ENCODE measurements at places on chromosomes 6 and 20.

DNA sequence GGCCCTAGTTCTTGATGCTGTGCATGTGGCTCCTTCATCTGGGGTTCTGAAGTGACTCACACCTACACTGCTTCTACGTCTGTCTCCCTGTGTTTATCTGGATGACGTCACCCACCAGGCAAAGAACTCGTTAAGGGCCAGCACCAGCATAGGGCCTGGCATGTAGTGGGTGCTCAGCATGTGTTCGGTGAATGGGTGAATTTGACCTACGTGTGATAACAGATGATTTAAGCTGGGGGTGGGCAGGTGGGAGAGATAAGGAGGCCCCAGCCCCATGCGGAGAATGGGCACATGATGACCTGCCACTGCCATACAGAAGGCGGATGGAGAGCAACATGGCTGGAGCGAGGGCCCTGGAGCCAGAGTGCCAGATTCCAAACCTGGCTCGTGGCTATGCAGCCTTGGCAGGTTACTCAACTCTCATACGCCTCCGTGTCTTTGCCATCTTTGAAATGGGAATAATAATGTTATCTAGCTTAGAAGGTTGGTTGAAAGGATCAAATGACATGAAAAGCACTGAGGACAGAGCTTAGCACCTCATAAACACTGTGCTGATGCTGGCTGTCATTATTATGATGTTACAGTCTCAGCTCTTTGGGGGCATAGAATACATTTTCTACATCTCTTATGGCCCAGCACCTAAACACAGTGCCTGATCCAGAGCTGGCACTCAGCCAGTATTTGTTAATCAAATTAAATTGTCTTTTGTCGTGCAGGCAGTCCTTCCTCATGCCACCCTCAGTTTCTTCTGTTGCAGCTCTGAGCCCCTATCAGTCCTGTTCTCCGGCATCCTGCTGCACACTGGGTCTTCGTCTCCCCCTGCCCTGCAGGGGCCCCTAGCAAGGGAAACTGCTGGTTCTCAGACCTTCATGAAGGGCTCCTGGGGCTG lies 39.6 kb downstream of the VEGFA start:
- DNase-seq, result no peak

DNA sequence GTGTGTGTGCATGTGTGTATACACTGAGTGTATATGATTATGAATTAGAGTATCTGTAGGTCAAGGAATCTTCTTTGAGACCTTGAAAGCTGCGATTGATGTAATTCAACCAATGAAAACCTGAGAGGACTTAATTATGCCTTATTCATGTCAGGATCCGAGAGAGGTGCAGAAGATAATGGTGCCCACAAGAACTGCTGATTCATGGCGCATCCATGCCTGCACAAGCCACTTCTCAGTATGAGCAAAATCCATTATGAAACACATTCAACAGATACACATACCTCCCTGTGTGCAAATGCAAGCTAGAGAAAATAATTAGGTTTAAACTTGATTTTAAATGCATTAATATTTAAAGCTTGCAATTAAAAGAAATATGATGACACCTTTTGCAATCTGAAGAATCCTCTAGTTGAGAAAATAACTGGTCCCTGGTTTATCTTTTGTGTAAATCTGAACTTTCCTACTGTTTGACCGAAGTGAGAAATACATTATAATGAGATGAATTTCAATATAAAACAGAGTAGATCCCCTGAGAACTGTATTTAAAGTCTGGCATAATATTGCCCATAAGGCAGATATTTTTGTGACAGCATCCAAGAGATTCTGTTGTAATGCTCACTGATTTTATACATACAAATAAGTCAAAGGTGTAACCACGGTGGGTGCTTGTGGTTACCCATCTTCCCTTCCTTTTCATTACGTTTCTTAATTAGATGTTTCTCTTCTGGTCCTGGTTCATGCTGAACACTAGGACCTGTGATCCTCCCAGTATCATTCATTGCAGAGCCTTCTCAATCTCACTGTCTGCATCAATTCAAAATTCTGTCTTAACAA lies 45.6 kb downstream of the LY86 start:
- no peak for DNase-seq

DNA sequence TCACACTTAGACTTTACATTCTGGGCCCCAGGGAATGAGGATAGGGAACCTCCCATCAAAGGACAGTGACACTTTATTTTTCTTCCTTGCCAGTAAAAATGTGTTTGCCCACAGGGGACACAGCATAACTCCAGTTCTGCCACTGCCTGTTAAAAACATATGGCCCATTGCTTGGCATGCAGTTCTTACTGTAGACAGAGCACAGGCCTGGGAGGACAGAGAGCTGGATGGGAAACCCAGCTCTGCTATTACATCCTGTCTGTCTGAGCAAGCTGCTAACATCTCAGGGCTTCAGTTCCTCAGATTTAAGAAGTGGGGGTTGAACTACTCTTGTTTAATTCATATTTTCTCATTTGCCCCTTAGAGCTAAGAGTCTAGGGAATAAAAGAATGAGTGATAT lies 120.2 kb downstream of the AKAP7 start:
- no peak for DNase-seq

DNA sequence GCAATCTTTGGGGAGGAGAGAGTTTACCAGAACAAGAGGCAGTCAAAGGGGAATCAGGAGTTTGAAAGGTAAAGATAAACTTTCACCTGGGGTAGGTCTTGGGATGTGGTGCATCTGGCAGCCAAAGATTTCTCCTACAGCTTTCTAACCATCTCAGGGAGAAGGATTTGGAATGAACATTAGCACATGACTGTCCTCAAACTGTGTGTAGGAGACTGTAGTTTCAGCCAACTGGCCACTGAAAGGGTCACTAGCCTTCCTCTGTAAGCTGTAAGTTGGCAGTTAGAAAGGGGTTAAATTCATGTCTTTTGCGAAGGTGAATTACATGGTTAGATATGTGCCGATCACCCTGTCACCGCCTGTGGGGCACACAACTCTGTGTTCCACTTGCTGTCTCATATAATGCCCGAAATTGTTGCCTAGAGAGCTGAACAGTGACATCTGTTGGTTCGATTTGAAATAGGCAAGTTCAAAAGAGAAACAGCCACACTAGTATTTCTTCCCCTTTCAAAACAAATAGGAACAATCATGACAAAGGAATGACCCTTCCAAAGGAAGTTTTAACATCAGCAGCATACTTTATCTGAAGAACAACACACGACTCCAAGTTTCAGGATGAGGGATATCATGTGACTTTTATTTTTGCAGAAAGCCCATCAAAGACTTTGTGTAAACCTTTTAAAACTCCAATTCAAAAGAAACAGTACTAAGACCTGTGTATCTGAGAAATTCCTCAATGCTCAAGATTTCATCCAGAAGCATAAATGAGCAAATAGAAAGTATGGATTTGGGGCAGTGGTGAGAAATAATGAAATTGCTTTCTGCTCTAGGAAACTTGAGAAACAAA lies 1.1 kb upstream of the OPN5 start:
- DNase-seq, result peak; percentile 26

DNA sequence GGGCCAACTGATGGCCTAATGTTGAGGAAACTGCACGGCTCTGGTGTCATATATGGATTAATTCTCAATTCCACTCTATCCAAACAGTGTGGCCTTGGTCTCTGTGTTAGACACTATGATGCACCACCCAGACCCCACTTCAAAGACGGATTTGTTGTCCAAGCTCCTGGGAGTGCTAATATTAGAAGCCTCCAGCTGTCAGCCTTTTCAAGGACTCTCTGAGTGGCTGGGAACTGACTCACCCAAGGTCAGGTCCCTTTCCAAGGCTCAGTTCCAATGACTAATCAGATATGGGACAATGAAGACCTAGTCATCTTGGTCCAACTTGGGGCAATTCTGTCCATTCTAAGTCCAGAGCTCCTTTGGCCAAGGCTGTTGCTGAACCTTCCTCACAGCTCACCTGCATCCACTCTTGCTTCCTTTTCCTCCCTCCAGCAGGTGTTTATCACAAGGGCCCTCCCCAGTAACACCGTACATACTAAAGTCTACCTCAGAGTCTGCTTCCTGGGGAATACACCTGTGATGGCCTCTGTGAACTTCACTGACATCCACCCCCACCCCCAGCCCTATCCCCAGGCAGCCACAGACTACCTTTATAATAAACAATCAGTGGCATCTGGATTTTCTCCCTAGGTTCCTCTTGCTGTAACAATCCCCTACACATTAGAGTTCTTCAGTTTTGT lies 7.2 kb upstream of the IL20RA start:
- no peak for DNase-seq

DNA sequence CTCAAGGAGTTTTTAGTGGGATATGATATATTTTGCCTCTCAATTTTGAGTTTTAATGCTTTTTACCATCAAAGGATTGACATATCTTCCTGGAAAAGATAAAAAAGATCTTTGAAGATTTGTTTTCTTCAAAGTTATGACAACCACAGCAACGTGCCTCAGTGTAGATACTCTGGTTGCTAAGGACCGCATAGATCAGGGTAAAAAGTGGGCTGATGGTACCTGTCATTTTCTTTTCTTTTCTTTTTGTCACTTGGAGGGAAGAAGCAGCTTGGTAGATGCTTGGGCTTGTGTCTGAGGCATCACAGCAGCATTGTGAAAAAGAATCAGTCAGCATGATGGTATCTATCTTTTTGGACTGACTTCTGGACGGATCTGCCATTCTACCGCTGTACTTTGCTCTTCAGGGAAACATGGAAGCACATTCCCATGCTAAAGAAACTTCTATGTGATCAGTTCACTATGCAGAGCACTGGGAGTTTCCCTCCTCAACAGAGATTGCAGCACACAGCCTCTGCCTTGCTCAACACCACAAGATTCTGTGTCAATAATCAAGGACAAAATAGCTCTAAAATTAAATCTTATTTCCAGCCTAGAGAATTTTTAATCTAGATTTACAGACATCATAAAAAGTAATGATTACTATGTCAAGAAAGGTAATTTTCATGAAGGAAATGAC lies 54.8 kb upstream of the SGK1 start:
- no peak for DNase-seq

DNA sequence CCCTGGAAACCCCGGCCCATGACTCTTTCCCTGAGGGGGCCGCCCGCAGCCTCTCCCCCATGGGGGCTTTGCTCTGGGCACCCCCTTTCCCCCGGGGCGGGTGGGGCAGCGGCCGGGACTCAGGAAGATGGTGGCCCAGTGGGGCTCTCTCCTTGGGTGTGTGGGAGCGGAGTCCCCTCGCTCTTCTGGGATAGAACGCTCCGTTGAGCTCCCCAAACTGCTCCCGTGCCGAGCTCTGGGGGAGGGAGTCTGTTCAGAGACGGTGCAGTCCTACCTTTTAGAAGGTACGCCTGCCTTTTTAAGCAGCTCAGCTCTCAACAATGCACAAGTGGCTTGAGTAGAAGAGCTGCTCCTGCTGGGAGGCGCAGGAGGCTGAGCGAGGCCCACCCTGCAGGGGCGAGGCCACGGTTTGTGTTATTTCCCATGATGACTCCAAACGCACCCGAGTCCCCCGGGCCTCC lies 21.7 kb upstream of the BHLHE23 start:
- no peak for DNase-seq

DNA sequence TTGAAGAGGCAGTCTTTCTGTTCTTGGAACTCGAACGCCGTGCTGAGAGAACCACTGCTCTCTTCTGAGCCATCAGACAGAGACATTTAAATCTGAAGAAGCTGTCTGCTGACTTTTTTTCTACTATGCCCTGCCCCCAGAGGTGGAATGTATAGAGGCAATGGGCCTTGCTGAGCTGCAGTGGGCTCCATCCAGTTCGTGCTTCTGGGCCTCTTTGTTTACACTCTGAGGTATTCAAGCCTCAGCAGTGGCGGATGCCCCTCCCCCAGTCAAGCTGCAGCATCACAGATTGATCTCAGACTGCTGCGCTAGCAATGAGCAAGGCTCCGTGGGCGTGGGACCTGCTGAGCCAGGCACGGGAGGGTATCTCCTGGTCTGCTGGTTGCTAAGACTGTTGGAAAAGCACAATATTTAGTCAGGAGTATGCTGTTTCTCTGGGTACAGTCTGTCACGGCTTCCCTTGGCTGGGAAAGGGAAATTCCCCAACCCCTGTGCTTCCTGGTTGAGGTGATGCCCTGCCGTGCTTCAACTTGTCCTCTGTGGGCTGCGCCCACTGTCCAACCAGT lies 526.8 kb downstream of the CD109 start:
- no peak for DNase-seq

GRCh38 chr6:35209622-35210247 lies 4.0 kb upstream of the SCUBE3 start:
- DNase-seq, result no peak

DNA sequence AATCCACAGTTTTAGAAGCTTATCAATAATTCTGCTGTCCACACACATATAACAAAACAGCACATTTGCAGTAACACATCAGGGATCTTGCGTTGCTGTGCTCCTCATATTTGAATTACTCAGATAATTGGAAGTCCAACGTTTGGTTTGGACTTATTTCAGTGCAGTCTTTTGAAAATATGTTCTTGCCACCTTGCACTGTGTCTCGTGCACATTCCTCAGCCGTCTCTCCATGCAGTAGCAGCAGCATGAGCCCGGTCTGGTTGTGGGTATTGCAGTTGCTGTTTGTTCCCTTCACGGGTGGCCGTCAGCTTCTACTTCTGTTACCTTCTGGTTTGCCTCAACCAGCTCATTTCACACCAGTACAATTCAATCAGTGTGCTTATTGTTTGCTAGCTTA lies 215.5 kb downstream of the SLC24A3 start:
- no peak for DNase-seq

DNA sequence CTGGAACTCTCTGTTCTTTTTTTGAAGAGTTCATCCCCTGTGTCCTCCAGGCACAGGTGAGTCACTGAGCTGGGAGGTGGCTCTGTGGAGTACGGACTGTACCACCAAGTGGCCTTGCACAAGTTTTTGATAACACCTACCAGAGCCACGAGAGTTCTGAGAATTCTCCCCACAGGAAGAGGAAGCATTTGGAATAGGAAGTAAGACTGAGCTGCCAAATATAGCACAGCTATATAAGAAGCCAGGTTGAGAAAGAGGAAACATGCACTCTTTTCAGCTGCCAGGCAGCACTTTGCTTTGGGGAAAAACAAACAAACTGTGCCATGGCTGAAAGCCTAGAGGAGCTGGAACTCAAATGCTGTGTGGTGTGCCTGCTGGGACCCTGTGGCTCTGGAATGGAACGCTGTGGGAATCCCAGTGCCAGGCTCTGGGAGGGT lies 70.8 kb upstream of the RIPOR2 start:
- DNase-seq, result no peak

DNA sequence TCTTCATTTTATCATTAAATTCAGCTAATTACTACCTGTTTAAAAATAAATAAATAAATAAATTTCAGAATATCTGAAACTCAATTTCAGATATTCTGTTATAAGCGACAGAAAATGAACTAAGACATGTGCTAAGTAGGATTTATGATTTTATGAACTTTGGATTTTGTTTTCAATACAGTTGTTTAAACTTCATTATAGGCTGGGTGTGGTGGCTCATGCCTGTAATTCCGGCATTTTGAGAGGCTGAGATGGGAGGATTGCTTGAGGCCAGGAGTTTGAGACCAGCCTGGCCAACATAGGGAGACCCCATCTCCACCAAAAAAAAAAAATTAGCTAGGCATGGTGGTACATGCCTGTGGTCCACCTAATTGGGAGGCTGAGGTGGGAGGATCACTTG lies 36.0 kb downstream of the AFG1L start:
- DNase-seq, result no peak

Data from BJ (cell line).